WTC11 (cell line): ENCODE measurements at places on chromosomes 13 and 19.

- DNase-seq = no peak
Measured at GRCh38 chr19:19606021-19606420, 12.5 kb downstream of the PBX4 start.

GRCh38 chr13:50106559-50106958 lies 91.3 kb downstream of the KCNRG start:
- no peak for DNase-seq

GRCh38 chr19:34118879-34119748 lies 53.2 kb upstream of the LSM14A start:
- no peak for DNase-seq

- no peak for DNase-seq
Measured at GRCh38 chr13:64723724-64724123, 2506.4 kb downstream of the PCDH9 start.
